ENCODE measurements at places on chromosomes 2 and 18.

GRCh38 chr18:24601585-24601984, 141.1 kb downstream of the HRH4 start:
- no peak for DNase-seq

DNA sequence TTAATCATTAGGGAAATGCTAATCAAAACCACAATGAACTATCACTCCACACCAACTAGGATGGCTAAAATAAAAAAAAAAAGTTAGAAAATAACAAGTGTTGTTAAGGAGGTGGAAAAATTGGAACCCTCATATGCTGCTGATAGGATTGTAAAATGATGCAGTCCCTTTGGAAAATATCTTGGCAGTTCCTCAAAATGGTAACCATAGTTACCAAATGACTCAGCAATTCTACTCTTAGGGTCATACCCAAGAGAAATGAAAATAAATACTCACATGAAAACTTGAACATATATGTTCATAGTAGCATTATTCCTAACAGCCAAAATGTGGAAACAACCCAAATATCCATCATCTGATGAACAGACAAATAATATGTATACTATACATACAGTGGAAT, 15.7 kb upstream of the ACVR2A start:
- no peak for DNase-seq

- DNase-seq = no peak
These were observed 52.1 kb upstream of the ANKRD62 start for GRCh38 chr18:12041561-12041960.

DNA sequence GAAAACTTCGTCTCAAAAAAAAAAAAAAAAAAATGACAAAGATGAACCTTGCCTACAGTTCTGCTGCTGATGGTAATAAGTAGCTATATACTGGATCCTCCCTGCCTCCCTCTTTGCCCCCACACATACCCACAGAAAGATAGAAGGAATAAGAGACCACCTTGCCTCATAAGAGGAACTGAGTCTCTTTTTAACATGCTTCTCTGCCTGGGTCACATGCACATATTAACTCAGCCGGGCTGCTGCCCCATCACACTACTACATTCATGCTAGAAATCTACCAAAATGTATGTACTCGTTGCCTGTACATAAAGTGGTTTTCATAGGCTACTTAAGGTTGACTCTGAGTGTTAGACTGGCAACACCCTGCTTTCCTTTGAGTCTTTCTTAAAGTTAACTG, 78.9 kb upstream of the B3GNT2 start:
- DNase-seq = no peak

GRCh38 chr2:17538022-17538843, 2.3 kb upstream of the VSNL1 start:
- no peak for DNase-seq

- DNase-seq = no peak
These were observed 63.8 kb upstream of the GPR45 start for GRCh38 chr2:105177536-105178254.

DNA sequence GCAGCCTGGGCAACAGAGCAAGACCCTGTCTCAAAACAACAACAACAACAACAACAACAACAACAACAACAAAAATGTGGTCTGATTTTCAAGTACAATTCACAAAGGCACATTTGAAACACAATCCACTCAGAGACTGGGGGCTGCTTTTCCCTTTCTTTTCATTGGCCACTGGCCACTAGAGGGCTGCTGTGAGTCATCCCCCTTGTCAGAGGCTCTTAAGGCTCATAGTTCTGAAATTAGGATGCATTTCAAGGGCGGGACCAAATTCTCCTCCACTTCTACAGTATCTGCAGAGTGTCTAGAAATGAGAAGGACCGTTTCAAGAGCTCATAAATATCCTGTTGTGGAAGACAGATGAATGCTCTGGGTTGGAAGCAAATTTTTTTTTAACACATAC, 285.4 kb downstream of the NRXN1 start:
- DNase-seq = no peak

DNA sequence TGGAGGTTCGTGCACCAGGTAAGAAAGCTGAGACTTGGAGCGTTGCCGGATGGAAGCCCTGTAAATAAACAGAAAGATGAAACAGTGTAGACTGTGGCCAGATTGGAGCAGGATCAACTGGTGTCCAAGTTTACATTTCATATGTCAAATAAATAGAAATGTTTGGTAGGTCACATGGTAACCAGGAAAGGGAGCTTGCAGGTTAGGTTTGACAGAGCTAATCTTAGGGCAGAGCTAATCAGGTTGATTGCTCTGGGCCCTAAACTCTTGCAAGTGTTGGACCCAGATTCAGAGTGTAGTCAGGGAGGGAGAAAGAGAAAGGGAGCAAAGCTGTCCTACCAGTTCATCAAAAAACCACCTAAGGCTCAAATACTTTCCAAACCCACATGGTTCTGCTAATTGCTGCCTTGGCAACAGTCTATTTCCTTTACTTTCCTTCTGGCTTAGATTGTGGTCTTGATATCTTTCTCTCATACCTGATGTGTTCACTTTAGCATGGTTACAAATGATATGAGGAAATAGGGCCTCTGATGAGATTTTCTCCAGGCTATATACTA, 63.2 kb downstream of the G6PC2 start:
- DNase-seq = no peak

- no peak for DNase-seq
These were observed 69.5 kb downstream of the EVA1A start for GRCh38 chr2:75491129-75491753.

- DNase-seq = no peak
These were observed 33.7 kb downstream of the BOK start for GRCh38 chr2:241592126-241592845.

- DNase-seq = no peak
These were observed 34.8 kb downstream of the SLC66A2 start for GRCh38 chr18:79916546-79917168.

DNA sequence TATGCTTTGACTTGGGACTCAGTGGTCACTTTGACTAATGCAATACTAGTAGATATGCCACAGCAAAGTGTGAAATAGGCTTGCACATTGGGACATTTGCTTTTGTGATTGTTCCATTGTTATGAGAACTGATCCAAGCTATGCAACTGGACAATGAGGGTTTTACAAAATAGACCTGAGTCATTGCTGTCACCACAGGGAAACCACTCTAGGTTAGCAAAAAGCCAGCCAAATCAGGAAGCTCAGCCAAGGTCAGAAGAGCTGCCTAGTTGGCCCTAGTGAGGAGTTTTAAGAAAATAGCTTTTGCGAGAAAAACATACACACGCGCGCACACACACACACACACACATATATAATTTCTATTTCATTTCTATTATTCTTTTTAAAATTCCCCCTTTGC, 452.4 kb upstream of the CDH7 start:
- DNase-seq = no peak

Measured in C1 segment of cervical spinal cord (tissue), 14 donors.